Epithelial cell of proximal tubule (primary cell): ENCODE measurements at places on chromosomes 11 and 22. TPM values are rescaled to one million over a fixed set of nuclear protein-coding genes. Genes with fewer than 3 reads are reported as not detected.

DNA sequence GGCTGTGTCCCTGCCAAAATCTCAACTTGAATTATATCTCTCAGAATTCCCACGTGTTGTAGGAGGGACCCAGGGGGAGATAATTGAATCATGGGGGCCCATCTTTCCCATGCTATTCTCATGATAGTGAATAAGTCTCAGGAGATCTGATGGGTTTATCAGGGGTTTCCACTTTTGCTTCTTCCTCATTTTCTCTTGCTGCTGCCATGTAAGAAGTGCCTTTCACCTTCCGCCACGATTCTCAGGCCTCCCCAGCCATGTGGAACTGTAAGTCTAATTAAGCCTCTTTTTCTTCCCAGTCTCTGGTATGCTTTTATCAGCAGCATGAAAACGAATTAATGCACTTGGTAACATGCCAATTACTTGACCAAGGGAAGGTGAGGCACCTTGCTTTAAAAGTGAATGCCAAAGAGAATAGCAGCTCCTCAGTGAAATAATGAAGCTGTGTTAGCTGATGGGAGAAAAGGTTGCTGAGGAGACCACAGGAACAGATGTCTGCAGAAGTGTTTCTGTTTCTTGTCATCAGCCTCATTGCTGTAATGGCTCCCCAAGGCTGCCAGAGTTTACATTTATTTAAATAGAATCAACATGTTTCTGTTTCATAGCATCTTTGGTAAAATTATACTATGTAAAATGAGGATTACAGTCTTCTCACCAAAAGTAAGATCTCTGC is 89.0 kb upstream of the CD44 start:
- DNase-seq, result no peak

SHANK3 gene
- total RNA-seq, result 1.4 and 3.6 TPM in 2 replicates

DNA sequence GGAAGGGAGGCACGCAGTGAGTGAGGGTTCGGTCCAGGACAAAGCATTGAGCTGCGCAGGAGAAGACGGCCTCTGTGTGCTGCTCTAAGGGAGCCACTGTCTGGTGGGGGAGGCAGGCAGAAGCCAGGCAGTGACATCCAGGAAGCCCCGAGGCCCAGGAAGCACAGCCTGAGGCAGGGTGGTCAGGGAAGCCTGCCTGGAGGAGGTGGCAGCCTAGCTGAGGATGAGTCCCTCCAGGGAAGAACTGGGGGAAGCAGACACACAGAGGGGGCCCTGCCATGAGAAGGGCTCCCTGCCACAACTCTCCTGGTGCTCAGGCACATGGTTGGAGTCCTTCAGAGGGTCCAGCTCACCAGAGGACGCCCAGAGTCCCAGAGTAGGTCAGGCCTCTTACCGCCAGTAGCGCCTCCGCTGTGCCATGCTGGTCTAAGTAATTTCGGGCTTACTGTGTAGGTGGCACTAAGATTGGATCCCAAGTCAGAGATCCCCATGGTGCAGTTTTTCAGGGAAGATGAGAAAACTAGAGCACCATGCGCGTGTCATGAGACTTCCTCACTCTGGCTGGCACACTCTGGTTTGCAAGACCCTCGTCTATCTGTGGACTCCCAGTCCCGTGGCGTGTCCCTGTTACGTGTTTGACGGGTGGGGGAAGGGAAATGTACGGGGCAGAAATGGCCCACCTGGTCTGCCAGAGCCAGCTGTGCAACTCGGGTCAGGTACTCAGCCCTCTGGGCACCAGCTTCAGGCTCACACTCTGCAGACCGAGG is 887.2 kb downstream of the BRD1 start:
- no peak for DNase-seq

- no peak for DNase-seq
Observed at GRCh38 chr22:44383064-44383575, 70.4 kb upstream of the SHISAL1 start.

SGSM1 gene
- total RNA-seq, result under 0.01 TPM in 1 of 2 replicates, not detected in the other

GRCh38 chr11:95715777-95716241 is 73.8 kb downstream of the FAM76B start:
- no peak for DNase-seq

- no peak for DNase-seq
Observed at GRCh38 chr11:76805206-76805913, 22.2 kb downstream of the TSKU start.

- DNase-seq, result no peak
Observed at GRCh38 chr11:74520927-74521665, 27.6 kb upstream of the LIPT2 start.

USH1C gene
- total RNA-seq, result 1.1 TPM in 1 of 2 replicates, not detected in the other

TEX54 gene
- not detected in 2 replicates for total RNA-seq

KRTAP5-9 gene
- total RNA-seq, result not detected in 2 replicates

OSBP2 gene
- total RNA-seq, result 1.3 and 1.7 TPM in 2 replicates

DNA sequence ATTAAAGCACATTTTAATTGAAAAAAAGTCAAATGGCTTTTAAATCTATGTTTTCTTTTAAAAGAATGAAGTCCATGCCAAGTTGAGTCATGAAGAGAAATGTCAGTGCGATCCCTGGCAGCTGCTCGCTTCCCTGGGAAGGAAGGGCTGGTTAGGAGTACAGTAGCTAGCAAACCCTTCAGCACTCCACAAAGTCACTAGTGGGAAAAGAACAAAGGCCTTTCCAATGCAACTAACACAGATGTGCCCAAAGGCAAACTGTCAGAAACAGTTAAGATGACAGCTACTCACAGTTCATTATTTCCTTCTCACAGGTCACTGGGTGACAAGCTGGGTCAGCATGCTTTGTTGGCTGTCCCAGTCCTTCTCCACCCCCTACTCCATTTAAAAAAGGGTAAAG is 308.7 kb downstream of the DCDC1 start:
- no peak for DNase-seq

GRCh38 chr11:64263021-64263946 is 12.0 kb downstream of the PLCB3 start:
- no peak for DNase-seq
